ENCODE measurements at places on chromosomes 2 and 18.
A peak's percentile ranks its signal among the peaks of the same experiment; 100 is the strongest.

DNA sequence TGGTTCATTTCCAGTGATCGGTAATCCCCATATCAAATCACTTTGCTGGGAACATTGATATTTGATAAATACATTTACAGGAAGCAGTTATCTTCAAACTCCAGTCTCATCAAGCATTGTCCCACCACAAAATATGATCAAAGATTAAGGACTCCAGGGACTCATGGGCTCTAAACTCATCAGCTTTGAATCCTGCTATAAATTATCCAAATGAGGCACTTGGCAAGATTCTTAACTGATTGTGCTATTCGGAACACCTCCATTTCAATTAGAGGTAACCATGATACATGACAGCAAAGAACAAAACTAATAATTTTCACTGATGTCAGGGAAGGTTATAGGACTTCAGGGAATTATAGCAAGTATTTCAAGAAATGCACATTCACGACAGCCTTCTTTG is 1088.1 kb upstream of the PIK3C3 start:
- no peak overlapping the region for H3K27ac ChIP-seq
- no peaks in the 10 kb centered on the region for H3K4me1 ChIP-seq

- peaks cover 86% of the 10 kb centered on the region for H3K4me1 ChIP-seq
- H3K4me3 ChIP-seq, result peak overlapping the region; percentile 42
- DNase-seq, result no peak
- H3K27me3 ChIP-seq, result peaks cover 77% of the 10 kb centered on the region
- peak overlapping the region; percentile 89 for H3K27ac ChIP-seq
Observed at GRCh38 chr2:44948565-44949328, 7.2 kb downstream of the SIX3 start.

GRCh38 chr2:120319123-120319522 is 26.8 kb upstream of the INHBB start:
- no peak overlapping the region for H3K4me3 ChIP-seq
- H3K36me3 ChIP-seq, result no peaks in the 10 kb centered on the region
- H3K27ac ChIP-seq, result no peak overlapping the region
- no peak for DNase-seq
- peaks cover 19% of the 10 kb centered on the region for H3K27me3 ChIP-seq
- no peaks in the 10 kb centered on the region for H3K4me1 ChIP-seq

GRCh38 chr2:221602938-221603337 is 30.8 kb upstream of the EPHA4 start:
- no peak overlapping the region for H3K27ac ChIP-seq
- peaks cover 31% of the 10 kb centered on the region for H3K4me1 ChIP-seq

- DNase-seq, result no peak
- no peaks in the 10 kb centered on the region for H3K36me3 ChIP-seq
- no peak overlapping the region for H3K27ac ChIP-seq
- peaks cover 45% of the 10 kb centered on the region for H3K27me3 ChIP-seq
- H3K4me1 ChIP-seq, result peaks cover 35% of the 10 kb centered on the region
Observed at GRCh38 chr18:49563130-49563540, 1.3 kb downstream of the LIPG start.

GRCh38 chr2:156580501-156580900 is 144.3 kb downstream of the GPD2 start:
- no peak overlapping the region for H3K27ac ChIP-seq
- H3K4me3 ChIP-seq, result no peak overlapping the region
- H3K4me1 ChIP-seq, result peaks cover 17% of the 10 kb centered on the region
- no peaks in the 10 kb centered on the region for H3K36me3 ChIP-seq

- no peak overlapping the region for H3K27ac ChIP-seq
- H3K4me3 ChIP-seq, result no peak overlapping the region
- H3K27me3 ChIP-seq, result no peaks in the 10 kb centered on the region
Observed at GRCh38 chr2:161166538-161167409, 6.5 kb downstream of the TANK start.

GRCh38 chr2:127874378-127875269 is 11.1 kb downstream of the AMMECR1L start:
- peak overlapping the region; percentile 24 for H3K27ac ChIP-seq
- H3K4me1 ChIP-seq, result peaks cover 12% of the 10 kb centered on the region
- peak overlapping the region; percentile 2 for H3K4me3 ChIP-seq
- no peaks in the 10 kb centered on the region for H3K27me3 ChIP-seq

DNA sequence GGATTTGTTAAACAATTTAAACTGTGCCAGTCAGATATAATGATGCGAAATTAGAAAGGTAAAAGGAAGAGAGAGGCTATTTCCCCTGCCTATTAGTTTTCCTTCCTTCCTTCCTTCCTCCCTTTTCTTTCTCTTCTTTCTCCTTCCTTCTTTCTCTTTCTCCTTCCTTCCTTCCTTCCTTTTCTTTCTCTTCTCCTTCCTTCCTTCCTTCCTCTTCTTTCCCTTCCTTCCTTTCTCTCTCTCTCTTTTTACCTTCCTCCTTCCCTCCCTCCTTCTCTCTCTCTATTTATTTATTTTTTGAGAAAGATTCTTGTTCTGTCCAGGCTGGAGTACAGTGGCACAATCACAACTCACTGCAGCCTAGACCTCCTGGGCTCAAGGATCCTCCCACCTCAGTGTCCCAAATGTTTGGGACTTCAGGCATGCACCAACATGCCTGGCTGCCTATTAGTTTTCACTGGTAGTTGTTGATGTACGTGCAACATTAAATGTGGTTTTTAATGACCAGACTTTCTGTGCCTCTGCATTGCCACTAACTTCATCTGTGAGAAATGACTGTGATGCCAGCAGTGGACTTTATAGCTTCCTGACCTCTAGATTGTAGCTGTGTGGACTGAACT is 48.7 kb upstream of the NFE2L2 start:
- no peaks in the 10 kb centered on the region for H3K27me3 ChIP-seq
- no peaks in the 10 kb centered on the region for H3K36me3 ChIP-seq
- H3K27ac ChIP-seq, result no peak overlapping the region
- H3K4me3 ChIP-seq, result no peak overlapping the region

GRCh38 chr2:135451966-135452365 is 79.1 kb downstream of the ZRANB3 start:
- H3K4me1 ChIP-seq, result no peaks in the 10 kb centered on the region
- H3K4me3 ChIP-seq, result no peak overlapping the region
- no peaks in the 10 kb centered on the region for H3K36me3 ChIP-seq
- no peak for DNase-seq

DNA sequence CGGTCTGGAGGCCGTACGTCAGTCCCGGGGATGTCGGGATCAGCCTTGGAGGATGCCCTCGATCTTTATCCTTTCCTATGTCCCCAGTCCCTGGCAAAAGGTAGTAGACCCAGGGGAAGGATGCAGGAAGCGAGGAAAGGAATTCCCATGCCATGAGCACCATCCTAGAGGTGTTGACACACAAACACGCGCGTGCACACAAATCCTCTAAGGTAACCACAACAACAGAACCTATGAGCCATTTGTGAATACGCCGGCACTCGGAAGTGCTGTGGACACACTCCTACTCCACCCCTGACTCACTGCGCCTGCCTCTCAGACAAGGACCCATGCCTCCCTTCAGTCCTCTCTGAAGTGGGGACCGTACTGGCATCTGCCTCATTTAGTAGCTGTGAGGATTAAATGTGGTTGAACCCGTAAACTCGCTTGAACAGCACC is 11.3 kb upstream of the MLPH start:
- no peak overlapping the region for H3K27ac ChIP-seq
- H3K4me1 ChIP-seq, result no peaks in the 10 kb centered on the region
- no peak for DNase-seq
- H3K36me3 ChIP-seq, result no peaks in the 10 kb centered on the region
- peak overlapping the region; percentile 96 for H3K4me3 ChIP-seq

GRCh38 chr2:240275386-240275785 is 134.9 kb upstream of the OTOS start:
- H3K27me3 ChIP-seq, result peaks cover 15% of the 10 kb centered on the region
- H3K36me3 ChIP-seq, result no peaks in the 10 kb centered on the region
- H3K4me1 ChIP-seq, result no peaks in the 10 kb centered on the region

- H3K27me3 ChIP-seq, result no peaks in the 10 kb centered on the region
- no peak overlapping the region for H3K4me3 ChIP-seq
- no peak overlapping the region for H3K27ac ChIP-seq
- H3K4me1 ChIP-seq, result no peaks in the 10 kb centered on the region
Observed at GRCh38 chr18:47800248-47800647, 130.2 kb downstream of the SMAD2 start.

DNA sequence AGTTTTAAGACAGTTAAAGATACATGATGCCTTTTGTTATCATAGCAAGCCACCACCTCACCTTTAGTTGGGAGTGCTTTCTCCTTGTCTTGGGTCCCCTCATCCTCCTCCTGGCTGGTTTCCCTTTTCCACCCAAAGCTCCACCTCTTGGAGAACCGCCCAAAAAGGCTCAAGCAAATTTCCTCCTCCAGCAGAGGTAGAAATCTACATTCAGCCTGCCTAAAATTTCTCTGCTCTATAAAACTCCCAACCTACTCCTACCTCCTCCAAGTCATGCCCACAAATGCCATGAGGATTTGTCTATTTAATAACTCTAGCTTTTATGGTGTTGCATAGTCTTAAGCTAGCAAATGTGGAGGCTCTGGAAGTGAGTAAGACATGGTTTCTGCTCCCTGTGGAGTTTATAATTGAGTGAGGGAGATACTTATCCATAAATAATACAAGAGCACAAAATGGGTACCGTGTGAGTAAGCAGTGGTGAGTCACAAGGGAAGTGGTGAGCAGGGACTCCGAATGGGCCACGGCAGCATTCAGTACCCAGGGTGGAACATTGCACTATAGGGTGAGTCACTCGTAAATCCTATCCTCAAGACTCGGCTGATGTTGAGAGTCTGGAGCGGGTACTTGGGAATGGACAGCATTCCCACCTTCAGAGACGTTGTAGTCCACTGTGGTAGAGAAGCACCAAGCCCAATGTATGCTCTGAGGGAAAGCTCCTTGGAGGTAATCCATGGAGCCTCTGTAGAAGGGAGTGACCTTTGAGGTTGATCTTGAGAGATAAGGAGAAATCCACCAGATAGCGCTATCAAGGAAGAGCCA is 146.3 kb downstream of the RTN4 start:
- no peaks in the 10 kb centered on the region for H3K27me3 ChIP-seq
- H3K4me1 ChIP-seq, result no peaks in the 10 kb centered on the region

DNA sequence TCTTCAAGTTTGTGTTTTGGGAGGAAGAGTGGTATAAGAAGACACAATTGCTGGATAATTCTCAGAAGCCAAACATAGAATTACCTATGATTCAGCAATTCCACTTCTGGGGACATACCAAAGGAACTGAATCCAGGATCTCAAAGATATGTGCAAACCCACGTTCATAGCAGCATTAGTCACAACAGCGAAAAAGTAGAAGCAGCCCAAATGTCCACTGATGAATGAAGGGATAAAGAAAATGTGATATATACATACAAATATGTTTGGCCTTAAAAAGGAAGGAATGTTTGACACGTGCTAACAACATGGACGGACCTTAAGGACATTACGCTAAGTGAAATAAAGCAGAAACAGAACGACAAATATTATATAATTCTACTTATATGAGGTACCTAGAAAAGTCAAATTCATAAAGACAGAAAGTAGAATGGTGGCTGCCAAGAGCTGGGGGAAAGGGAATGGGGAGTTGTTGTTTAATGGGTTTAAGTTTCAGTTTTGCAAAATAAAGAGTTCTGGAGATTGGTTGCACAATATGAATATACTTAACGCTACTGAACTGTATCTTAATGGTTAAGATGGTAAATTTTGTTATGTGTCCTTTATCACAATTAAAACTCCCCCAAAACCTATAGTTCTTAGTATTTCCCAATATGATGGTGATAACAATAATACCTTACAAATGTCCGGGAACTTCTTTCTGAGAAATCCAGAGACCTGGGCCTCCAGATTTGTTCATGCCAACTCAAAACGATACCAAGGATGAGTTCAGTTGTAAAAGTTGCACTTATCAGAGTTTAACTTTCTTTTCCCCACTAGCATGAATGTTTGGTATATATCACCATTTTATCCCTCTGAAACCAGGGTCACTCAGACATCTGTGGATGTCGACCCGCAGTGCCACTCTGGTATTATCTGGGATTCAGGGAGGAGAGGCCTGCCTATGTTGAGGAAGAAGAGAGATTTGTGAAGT is 33.7 kb upstream of the WIPF1 start:
- H3K4me3 ChIP-seq, result no peak overlapping the region
- no peak for DNase-seq
- peaks cover 12% of the 10 kb centered on the region for H3K4me1 ChIP-seq
- no peaks in the 10 kb centered on the region for H3K36me3 ChIP-seq
- no peak overlapping the region for H3K27ac ChIP-seq

GRCh38 chr18:58608216-58608615 is 20.7 kb downstream of the ALPK2 start:
- H3K27ac ChIP-seq, result no peak overlapping the region
- H3K27me3 ChIP-seq, result no peaks in the 10 kb centered on the region
- H3K4me1 ChIP-seq, result peaks cover 53% of the 10 kb centered on the region
- no peaks in the 10 kb centered on the region for H3K36me3 ChIP-seq
- no peak overlapping the region for H3K4me3 ChIP-seq
- no peak for DNase-seq

DNA sequence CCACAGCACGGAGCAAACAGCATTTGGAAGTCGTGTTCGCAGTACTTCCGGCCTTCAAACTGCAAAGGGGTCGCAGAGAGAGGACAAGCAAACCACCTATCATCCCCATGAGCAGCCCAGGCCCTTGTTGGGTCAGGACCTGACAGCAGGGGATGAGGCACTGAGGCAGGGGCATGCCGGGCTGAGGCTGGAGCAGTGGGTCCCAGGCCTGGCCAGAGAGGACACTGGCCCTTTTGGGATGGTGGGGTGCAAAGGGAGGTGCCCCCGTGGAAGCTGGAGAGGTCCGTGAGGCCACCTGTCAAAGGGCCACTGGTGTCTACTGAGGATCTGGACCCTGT is 8.9 kb downstream of the GPR17 start:
- no peaks in the 10 kb centered on the region for H3K36me3 ChIP-seq
- DNase-seq, result no peak
- H3K27ac ChIP-seq, result peak overlapping the region; percentile 73
- H3K4me1 ChIP-seq, result peaks cover 16% of the 10 kb centered on the region

DNA sequence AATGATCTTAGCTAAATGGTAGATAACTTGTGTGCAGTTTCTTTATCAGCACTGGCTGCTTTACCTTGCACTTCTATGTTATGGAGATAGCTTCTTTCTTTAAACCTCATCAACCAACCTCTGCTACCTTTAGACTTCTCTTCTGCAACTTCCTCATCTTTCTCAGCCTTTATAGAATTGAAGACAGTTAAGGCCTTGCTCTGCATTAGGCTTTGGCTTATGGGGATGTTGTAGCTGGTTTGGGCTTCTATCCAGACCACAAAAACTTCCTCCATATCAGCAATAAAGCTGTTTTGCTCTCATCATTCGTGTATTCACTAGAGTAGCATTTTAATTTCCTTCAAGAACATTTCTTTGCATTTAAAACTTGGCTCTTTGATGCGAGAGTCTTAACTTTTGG is 123.7 kb downstream of the PIK3C3 start:
- H3K27ac ChIP-seq, result no peak overlapping the region
- H3K36me3 ChIP-seq, result peaks cover 14% of the 10 kb centered on the region
- no peaks in the 10 kb centered on the region for H3K27me3 ChIP-seq
- no peaks in the 10 kb centered on the region for H3K4me1 ChIP-seq
- no peak overlapping the region for H3K4me3 ChIP-seq
- DNase-seq, result no peak
